ENCODE measurements at places on chromosomes 1 and 21.
A peak's percentile ranks its signal among the peaks of the same experiment; 100 is the strongest.

GRCh38 chr1:59071876-59072582 lies 224.9 kb upstream of the FGGY start:
- DNase-seq = no peak

GRCh38 chr1:56638248-56638647 lies 6.9 kb upstream of the PRKAA2 start:
- DNase-seq = no peak

DNA sequence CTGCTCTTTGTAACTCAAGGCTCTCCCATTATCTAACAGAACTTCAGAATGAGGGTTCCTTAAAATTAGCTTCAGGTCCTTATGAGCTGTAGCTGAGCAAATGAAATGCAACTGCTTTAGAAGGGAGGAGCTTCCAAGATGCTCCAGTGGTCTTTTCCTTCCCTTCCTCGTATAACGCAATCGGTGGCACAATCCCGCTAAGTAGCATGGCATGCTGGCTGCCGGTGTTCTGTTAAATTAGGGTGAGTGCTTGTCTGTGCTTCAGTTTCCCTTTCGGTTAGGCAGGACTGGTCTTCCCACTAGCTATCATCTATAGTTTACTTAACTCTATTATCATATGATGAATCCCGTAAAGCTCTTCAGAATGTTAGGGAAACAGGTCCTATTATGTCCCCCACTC lies 917 bp downstream of the KIAA0040 start:
- DNase-seq = no peak

- peak; percentile 0 for DNase-seq
These were observed 4.1 kb downstream of the KRTAP13-4 start for GRCh38 chr21:30434033-30434631.

DNA sequence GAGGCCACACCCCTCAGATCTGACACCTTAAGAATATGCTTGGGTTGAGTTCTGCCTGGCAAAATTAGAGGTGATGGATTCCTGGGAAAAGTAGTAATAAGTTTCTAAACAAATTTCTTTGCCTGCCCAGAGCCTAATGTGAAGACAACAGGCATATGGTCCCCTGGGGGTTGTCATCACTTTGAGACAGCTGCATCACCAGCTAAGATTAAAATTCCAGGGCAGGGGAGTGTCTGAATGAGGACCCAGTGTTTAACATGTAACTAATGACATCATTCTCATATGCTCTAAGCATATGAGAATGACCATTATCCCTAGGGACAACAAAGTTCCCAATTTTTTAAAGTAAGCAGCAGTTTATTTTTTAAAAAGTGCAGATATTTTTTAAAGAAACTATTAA lies 432.2 kb downstream of the PCP4 start:
- no peak for DNase-seq

GRCh38 chr1:185376288-185376687 lies 59.2 kb upstream of the IVNS1ABP start:
- DNase-seq = no peak

- no peak for DNase-seq
These were observed 149.8 kb downstream of the PTPRC start for GRCh38 chr1:198788561-198789064.

DNA sequence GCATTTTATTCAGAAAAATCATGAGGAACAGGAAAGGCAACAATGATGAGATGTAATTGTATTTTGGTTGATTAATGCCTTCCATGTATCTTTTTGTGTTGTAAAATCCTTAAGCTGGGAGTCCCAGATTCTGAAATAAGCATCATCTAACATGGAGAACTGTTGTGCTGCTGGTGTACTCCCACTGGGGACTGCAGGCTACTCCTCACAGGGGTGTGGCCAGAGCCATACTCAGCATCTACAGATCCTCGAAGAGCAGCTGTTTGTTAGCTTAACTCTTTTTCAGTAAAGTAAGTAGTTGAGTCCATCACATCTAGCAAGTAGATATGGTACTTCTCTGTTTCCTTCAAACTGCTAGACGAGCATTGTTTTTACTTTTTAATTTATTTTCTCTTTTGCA lies 358.0 kb downstream of the BRINP3 start:
- no peak for DNase-seq

DNA sequence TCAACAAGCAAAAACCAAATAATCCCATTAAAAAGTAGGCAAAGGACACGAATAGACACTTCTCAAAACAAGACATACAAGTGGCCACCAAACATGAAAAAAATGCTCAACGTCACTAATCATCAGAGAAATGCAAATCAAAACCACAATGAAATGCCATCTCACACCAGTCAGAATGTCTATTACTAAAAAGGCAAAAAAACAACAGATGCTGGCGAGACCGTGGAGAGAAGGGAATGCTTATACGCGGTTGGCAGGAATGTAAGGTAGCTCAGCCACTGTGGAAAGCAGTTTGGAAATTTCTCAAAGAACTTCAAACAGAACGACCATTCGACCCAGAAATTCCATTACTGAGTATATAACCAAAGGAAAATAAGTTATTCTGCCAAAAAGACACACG lies 145.1 kb upstream of the EDN2 start:
- DNase-seq = peak; percentile 51

DNA sequence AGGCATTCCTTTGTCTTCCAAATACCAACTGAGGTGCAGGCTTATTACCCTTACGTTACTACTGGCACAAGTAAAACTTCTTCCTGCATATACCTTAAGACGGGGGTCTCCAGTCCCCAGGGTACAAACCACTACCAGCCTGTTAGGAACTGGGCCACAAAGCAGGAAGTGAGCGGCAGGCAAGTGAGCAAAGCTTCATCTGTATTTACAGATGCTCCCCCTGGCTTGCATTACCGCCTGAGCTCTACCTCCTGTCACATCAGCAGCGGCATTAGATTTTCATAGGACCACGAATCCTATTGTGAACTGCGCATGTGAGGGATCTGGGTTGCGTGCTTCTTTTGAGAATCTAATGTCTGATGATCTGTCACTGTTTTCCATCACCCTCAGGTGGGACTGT lies 113.1 kb downstream of the SLC45A1 start:
- no peak for DNase-seq

DNA sequence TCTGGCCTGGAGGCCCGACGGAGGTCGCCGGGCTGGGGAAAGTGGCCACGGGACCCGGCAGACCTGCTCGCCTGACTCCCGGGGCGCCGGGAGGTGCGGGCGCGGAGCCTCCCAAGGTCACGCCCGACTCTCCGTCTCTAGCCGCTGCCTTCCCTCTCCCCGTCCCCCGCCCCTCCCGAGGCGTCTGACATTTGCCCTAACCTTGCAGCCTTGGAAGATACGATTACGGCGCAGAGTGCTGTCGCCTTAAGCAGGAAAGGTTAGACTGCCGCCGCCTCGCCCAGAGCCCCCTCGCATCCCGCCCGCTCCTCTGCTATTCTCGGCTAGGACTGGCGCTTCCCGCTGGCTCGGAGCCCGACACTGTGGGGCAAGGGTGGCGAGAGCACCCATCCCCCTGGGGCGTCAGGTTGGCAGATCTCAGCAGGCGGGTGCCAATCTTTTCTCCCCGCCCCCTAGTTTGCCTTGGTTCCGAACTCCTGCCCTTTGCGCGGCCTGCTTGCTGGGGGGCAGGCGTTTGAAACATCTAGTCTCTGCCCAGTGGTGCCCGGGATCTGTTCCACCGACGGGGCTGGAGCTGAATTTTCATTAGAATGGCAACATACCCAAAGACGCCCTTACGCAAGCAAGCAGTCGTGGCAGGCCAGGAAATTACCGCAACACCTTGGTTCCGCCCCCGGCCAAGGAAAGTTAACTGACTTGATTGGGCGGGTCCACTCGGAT lies 835 bp downstream of the PGM1 start:
- DNase-seq = peak; percentile 33

GRCh38 chr1:204520834-204521709 lies 4.9 kb downstream of the MDM4 start:
- peak; percentile 49 for DNase-seq
